ENCODE measurements at places on chromosomes 16 and 17.

- DNase-seq: no peak
Observed at GRCh38 chr17:63840591-63841349, 1.7 kb downstream of the SMARCD2 start.

- no peak for DNase-seq
Observed at GRCh38 chr17:7610641-7611040, 4.1 kb downstream of the FXR2 start.

DNA sequence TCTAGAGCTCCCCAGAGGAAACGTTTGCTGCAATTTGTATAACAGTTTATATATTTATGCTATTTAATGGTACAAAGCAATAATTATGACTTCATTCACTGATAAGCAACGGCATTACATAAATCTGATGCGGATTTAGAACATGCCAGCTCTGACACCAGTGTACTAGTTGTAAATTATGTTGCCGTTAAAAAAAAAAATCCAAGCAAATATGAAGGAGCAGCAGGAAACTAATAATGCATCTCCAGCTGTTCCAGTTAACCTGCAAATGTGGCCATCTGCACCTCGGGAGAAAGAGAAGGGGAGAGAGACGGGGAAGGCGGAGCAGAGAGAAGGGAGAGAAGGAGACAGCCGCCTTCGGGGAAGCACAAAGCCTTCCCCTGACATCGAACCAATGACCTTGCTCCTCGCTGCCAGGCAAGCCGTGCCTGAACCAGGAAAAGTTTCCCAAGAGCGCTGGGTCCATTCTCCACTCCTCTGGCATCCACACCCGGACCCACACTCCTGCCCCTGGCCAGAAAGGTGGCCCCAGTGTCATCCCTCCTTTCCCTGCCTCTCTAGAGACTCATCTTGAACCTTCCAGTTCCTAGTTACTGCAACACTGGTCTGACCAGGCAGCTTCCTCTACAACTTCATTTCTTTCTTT, 174.8 kb downstream of the C16orf78 start:
- DNase-seq: no peak

GRCh38 chr17:75009139-75009724, 3.2 kb upstream of the MRPL58 start:
- DNase-seq: no peak

- no peak for DNase-seq
Observed at GRCh38 chr16:6753553-6753952, 579.1 kb upstream of the RBFOX1 start.

DNA sequence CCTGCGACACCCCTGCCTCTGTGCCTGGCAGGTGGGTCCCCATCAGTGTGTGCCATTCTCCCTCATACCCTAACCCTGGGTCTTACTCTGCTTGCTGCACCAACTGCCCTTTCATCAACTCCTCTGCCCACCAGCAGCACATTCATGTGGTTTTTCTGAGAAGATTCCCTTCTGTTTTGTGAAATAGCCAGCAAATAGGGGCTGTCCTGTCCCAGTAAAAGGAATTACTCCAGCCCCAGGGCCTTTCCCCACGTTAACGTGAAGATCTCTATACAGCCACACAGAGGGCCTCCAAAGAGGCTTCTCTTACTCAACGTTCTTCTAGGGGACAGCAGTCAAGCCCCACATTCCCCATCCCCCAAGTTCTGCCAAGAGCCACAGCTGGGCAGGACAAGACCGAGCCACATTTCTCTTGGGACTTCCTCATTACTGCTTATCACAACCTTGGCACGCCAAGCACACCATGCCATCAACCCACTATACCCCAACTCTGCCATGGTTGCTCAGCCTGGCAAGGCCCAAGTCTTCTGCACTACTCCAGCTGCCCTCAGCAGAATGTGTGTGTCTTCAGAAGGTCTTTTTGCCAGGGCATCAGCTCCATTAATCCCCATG, 18.7 kb upstream of the CCL2 start:
- DNase-seq: no peak

- DNase-seq: no peak
Observed at GRCh38 chr17:74349120-74349519, 12.5 kb downstream of the BTBD17 start.

DNA sequence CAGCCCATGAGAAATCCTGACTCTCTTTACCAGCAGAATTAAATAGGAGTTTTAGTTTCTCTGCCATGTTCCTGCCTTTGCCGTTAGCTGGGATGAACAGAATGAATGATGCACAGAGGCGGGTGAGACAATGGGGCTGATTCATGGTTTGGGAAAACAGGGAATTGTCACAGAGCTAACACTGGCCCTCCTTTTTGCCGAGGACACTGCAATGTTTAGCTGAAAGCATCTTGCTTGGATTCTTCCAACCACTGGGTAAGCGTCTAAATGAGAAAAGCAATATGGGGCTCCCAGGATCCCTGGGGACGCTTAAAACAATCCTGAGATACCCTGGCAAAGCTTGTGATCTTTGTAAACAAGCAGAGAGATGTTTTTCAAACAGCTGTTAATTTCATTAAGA, 12.8 kb upstream of the PAFAH1B1 start:
- no peak for DNase-seq

- DNase-seq: no peak
Observed at GRCh38 chr17:50664788-50665458, 30.2 kb downstream of the ABCC3 start.
